ENCODE measurements at places on chromosomes 1 and 21.

DNA sequence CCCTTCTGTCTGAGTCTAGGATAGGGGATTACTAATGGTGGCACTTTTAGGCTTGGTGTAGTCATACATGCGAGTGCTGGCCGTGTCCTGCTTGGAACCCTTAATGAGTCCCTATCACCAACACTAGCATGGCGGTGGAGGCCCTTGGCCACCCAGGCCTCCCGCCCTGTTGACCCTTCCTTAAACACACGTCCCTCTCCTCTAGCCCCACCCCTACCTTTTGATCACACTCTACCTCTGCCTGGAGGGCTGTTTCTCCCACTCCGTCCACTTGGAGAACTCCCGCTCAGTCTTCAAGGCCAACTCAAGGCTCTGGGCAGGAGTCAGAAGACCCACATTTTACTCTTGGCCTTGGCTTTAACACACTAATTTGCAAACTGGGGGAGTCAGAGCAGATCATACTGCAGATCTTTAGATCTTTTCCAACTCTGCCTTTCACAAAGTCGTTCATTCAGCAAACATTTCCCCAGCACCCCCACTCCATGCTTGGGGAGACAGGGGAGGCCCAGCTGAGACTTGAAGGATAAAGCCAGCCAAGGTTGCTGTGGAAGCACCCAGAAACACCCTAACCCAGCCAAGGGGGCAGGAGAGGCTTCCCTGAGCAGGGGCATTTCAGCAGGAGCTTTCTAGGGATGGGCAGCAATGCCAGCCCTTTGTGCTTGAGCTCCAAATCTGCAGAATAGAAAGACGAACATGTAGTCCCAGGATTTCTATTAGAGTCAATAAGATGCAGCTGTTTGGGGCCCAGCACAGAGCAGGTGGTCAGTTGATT lies 1.9 kb downstream of the PODN start:
- DNase-seq: no peak

DNA sequence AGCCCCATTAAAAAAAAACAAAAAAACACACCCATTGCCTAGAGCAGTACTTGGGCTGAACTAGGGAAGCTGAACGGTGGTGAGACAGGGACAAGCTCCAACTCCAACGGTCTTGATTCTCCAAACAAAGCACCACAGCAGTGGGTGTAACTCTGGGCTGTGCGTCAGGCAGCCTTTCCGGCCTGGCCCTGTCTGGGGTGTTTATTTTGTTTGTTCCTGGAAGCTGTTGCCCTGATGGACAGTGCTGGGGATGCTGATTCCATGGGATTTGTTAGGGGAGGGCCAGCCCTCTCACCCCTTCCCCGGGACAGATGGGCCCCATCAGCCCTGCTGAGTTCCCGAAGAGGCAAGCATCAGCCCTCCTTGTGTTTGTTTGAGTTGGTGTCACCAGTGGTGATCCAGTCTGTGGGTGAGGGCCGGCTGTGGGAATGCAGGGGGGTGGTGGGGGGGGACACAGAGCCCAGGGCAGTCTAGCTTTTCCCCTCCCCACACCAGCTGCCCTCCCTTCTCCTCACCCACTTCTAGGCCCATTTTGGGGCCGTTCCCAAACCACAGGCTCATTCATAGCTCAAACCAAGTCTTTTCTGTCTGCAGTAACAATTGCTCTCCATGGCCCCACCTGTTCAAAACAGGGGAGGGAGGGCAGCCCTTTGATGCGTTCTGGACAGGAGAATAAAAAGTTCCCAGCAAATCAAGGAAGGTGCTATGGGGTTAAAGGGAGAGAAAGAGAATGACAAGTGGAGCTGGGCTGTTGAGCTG lies 4.5 kb downstream of the WNT2B start:
- no peak for DNase-seq

GRCh38 chr1:203456577-203456976 lies 19.0 kb upstream of the PRELP start:
- DNase-seq: no peak

DNA sequence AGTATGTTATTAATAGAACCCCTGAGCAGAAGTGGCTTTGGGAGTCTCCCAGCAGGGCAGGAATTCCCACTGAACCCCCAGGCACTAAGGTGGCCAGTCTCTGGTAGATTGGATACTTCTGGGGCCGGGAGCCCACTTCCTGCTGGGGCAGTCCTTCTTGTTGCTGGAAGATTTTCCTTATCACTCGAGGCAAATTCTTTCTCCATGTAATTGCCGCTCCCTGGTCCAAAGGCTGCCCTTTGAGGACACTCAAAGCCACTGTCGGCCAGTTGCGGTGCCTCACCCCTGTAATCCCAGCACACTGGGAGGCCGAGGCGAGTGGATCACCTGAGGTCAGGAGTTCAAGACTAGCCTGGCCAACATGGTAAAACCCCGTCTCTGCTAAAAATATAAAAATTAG lies 22.6 kb upstream of the TNFRSF1B start:
- DNase-seq: no peak

GRCh38 chr1:39238476-39238875 lies 34.0 kb downstream of the MACF1 start:
- no peak for DNase-seq

GRCh38 chr1:39525366-39526165 lies 34.1 kb downstream of the BMP8A start:
- no peak for DNase-seq

DNA sequence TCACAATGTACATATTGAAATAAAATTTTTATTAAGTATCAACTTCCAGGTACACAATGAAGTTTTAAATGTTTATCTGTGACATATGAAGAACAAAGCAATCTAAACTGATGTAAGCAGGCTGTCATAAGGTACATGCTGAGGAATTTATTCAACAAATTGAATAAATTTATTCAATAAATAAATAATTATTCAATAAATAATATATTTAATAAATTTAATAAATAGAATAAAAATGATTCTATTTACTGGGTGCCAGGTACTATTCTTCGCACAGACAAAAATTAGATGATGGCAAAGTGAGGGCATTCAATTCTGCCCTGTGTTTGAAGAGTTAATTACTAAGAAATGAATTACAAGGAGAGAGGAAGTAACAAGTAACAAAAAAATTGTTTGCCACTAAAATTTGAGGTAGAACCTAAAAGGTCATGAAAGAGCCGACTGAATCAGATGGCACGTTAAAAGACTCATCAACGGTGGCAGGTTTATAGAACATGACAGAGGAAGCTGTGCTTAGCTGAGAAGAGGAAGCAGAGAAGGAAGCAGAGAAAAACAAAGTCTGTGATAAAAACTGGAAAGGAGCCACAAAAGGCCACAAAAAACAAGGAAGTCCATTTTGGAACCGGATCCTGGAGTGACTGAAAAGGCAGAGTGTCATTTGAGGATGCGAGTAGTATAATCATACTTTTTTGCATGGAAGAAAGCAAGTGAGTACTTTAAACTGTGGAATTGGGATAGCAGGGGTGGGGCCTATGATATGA lies 2.2 kb upstream of the USP24 start:
- no peak for DNase-seq

DNA sequence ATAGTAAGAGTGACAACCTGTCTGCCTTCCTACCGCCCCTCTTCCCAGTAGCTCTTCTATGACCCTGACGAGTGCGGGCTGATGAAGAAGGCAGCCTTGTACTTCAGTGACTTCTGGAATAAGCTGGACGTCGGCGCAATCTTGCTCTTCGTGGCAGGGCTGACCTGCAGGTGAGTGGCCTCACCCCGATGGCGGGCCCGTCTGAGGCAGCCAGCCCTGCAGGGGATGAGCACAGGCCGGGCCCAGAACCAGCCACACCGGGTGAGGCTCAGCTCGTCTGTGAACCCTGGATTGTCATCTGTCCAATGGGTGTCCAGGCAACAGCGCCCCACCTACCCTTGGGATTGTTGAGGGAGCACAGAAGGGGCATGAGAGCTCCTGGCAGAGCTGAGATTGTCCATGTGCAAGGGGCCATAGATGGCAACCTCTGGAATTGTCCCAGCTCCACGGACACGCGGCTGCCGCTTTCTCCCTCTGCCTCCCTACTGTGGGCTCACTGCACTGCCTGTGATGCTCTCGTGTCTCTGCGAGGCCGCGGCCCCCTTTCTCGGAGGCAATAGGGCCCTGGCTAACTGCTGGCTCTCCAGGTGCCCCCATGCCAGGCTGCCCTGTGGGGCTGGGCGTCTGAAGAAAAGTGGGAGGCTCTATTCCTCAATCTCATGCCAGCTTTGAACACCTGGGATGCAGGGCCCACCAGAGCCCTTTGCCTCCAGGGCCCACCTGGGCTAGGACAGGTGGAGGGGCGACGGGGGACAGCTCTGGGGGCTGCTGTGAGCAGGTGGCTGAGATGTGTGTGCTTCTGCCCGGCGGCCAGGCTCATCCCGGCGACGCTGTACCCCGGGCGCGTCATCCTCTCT lies 50.0 kb upstream of the LRRC3 start:
- no peak for DNase-seq

GRCh38 chr1:165703648-165704047 lies 5.3 kb upstream of the ALDH9A1 start:
- no peak for DNase-seq

DNA sequence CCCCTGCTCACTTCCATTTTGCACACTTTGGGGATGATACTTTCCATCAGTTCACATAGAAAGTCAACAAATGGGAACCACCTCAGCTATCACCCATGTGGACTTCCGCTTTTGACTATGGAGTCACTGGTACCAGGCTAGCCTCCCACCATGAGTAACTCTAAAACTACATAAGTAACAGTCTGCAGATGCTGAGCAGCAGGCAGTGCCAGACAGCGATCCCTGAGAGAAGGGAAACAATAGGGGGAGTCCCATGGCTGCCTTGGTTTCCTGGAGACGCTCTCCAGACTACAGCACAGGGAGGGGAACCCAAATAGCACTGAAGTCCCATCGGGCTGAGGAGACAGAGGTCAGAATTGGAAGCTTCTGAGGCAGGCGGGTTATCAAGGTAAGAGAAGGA lies 2.8 kb upstream of the TFF2 start:
- DNase-seq: no peak

DNA sequence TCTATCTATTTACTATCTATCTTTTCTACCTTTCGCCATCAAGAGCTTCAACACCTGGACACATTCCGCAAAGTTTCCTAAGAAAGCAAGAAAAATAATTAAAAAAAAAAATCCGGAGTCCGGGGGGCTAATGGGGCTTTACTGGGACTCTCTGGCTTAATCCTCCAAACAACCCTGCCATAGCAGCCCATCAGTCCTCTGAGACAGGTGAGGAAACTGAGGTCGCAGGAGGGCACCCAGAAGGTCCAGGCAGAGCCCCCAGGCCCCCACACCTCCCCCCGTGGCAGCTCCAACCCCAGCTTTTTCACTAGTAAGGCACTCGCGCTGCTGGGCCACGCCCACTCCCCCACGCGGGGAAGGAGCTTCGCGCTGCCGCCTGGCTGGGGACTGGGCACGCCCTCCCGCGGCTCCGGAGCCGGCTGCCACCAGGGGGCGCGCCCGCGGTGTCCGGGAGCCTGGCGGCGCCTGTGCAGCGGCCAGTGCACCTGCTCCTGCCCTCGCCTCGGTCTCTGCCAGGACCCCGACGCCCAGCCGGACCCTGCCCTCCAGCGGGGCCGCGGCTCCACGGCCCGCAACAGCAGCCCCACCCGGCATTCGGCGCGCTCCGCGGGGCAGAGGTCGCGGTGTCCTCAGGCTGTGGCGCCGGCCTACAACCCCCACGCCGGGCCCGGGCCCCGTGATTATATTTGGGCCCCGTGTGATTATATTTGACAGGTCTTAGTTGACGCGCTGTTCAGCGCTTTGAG lies 54.1 kb upstream of the SAMD11 start:
- peak; percentile 93 for DNase-seq

DNA sequence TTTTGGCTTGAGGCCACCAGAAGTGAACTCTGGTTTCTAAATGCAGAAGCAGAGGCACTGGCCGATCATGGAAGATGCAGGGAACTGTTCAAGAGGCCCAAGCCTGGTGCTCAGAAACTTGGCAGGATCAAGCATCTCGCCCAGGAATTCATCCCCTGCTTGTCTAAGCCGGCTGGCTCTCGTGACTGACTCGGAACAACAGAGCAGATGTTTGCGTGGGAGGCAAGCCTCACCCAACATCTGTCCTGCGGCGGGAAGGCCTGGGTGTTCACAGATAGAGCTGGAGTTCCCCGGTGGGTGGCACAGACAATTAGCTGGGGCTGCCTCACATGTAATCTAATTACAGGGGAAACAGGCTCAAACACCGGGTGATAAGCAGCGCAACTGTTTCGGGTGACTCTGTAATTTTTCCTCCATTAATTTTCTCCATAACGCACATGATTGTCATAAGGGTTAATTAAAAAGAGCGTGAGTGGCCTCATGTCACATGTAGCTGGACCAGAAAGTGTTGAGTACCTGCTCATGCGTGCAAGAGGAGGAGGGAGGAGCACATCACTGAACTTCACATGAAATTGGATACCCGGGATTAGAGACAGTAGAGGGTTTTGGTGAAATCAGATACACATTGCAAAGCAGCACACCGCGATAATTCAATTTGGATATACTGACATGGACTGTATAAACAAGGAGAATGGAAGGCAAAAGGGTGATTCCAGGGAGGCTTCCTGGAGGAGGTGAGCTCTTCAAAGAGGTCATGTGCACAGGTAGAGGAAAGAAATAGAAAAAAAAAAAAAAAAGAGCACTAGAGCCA lies 180.0 kb downstream of the ETS2 start:
- peak; percentile 78 for DNase-seq

- DNase-seq: no peak
Measured at GRCh38 chr1:27535386-27535785, 45.4 kb upstream of the WASF2 start.

GRCh38 chr1:214862421-214862820 lies 220.1 kb upstream of the KCNK2 start:
- no peak for DNase-seq

DNA sequence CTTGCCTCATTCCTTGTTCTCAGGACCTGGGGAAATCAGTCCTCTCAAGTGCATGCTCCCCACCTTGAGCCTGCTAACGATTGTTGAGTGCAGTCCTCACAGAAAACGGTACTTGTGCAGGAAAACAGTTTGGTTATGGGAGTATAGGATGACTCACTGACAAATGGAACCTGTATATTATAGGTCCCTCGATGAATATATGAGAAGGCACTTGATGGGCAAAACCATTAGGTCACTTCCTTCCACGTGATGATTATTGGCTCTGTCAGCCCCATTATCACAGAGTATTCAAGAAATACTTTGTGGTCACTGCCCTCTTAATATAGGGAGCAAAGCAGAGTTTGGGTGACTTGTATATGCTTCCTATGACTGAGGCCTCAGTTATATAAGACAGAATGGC lies 6.2 kb downstream of the CCDC17 start:
- DNase-seq: no peak

DNA sequence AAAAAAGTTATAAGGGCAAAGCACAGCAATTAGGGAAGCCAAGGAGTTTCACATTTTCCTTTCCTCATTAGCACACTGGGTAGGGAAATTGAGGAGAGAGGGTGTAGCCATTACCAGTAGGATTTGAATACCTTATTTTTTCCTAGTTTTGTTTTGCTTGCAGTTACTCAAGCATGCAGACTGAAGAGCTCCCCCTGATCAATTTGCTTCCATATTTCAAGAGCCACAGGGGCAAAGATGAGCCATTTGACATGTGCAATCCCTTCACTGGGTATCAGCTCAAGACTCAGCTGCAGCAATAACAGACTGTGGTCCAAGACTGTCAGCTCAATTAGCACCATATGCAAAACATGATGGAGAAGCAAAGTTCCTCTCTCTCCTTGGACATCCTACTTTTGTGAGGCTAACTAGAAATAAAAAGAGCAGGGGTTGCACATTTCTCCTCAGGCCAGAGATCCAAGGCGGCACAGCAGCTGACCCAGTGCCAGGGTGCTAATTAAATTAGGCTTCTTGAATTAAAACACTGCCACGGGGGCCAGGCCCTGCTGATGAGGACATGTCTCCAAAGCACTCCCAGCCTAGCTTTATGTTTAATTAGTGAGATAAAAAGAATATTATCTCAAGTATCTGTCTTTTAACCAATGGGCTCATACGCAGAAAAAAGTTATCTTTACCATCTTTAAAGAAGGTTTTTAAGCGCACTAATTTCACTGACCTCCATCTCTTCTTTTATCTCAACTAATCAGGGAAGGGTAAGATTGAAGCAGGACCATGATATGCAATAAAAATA lies 36.7 kb upstream of the LRRC53 start:
- DNase-seq: peak; percentile 3
